ENCODE measurements at places on chromosomes 5 and 9. TPM values are rescaled to one million over a fixed set of nuclear protein-coding genes. Genes with fewer than 3 reads are reported as not detected.
A peak's percentile ranks its signal among the peaks of the same experiment; 100 is the strongest.

DNA sequence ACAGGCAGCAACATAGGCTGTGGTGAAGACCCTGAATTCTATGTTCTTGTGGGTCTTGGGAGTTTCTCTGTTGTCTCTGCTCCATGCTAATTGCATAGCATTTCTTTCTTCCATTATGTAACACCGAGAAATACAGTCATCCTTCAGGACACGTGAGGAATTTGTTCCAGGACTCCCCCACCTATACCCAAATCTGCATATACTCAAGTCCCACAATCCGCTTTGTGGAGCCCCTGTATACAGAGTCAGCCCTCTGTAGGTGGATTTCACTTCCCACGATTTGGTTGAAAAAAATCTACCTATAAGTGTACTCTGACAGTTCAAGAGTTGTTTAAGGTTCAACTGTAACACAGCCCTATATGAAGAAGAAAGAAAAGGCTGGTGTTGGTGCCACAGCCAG lies 22.1 kb downstream of the ANKRD33B start:
- no peak for DNase-seq

DNA sequence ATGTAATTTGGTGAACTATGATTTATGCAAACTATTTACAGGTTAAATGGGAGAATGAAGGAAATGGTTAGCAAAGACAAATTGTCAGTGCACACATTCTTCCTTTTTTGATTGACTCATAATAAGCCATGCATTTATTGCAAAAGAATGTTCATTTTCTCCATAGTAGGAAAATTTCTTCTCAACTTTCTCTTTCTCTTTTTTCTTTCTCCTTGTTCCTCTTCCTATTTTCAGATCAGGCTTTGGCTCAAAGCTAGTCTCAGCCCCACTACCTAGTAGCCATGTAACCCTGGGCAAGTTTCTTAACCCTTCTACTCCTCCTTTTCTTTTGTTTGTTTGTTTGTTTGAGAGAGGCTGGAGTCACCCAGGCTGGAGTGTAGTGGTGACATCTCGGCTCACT lies 156.6 kb downstream of the PIK3R1 start:
- no peak for DNase-seq

GRCh38 chr9:130570208-130570607 lies 9.2 kb upstream of the FUBP3 start:
- no peak for DNase-seq

- no peak for DNase-seq
These were observed 40.4 kb downstream of the ACTBL2 start for GRCh38 chr5:57442080-57442839.

GRCh38 chr5:172664681-172665541 lies 23.8 kb downstream of the NEURL1B start:
- no peak for DNase-seq

DNA sequence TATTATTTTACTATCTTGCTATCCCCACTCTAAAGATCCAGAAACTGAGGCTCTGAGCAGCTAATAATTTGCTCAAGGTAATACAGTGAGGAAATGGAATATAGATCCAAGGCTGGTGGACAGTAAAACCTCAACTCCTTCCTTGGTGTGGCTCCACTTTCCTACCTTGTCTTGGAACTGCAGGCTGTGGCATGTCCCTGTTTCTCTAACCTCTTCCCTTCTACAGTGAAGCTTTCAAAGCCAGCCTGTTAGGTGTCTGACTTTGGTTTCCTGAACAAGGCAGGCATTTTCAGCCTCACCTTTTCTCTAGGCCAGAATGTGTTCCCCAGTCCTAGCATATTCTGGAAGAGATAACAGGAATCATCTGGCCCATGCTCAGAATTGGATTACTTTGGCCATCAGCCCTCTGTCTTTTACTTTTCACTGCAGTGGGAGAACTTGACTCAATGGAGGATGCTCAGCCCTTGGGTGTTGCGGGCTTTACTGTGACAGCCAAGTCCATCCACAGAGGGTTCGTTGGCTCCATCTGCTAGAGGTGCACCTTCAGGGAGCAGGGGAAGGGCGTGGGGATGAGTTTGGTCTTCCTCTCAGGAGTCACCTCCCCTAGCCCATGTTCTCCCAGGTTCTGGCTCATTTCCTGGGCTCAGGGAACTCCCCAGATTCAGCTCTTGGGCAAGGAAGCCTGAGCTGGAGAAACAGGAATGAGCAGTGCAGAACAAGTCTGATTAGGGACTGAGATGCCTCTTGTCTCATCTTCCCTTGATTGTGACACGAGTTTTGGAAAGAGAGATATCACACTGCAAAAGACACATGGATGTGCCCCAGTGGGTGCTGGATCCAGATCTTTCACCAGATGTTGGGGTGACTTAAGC lies 1.1 kb downstream of the NIPAL4 start:
- no peak for DNase-seq

DNA sequence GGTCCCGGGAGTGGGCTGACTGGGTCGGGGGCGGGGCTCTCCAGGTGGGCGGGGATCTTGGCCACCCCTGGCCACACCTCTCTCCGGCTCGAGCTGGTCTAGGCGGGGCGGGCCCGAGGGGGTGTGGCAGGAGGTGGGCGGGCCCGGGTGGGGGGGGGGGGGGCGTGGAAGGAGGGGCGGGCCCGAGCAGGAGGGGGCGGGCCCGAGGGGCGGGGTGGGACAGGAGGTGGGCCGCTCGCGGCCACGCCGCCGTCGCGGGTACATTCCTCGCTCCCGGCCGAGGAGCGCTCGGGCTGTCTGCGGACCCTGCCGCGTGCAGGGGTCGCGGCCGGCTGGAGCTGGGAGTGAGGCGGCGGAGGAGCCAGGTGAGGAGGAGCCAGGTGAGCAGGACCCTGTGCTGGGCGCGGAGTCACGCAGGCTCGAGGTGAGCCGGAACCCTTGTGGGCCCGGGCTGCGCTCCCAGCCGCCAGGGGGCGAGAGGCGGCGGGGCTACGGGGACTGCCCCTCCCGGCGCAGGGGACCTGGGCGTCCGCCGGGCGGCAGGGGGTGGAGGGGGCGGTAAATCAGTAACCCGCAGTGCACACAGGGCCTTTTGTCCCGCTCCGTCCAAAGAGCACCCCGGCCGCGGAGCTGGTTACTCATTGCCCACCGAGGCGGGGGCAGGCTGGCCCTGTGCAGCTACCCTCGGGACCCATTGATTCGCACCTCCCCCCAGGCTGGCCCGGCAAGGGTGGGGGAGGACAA lies at the start of gene FGFR4:
Gene FGFR4 (plus strand): TSS at position 262 of the 744 bp plus-strand sequence. CDS start 2,688 bp downstream, outside the sequence.
- DNase-seq: peak; percentile 58

- no peak for DNase-seq
These were observed 28.7 kb downstream of the TLE4 start for GRCh38 chr9:79600466-79600865.

GRCh38 chr9:134390537-134390936 lies 64.3 kb downstream of the RXRA start:
- no peak for DNase-seq

- DNase-seq: no peak
These were observed 135.9 kb upstream of the ADAMTSL1 start for GRCh38 chr9:18338042-18338441.

ZFP37 gene
- 2.5 TPM for total RNA-seq

N4BP3 gene
- 1.9 TPM for total RNA-seq

CNTNAP3 gene
- 2.8 TPM for total RNA-seq

SLC46A2 gene
- total RNA-seq: 24.6 TPM
